ENCODE measurements at places on chromosomes 5 and 9.

GRCh38 chr9:118558026-118558425 lies 811.2 kb downstream of the BRINP1 start:
- no peak for DNase-seq

GRCh38 chr5:170632266-170632984 lies 128.6 kb downstream of the KCNIP1 start:
- peak; percentile 20 for DNase-seq

DNA sequence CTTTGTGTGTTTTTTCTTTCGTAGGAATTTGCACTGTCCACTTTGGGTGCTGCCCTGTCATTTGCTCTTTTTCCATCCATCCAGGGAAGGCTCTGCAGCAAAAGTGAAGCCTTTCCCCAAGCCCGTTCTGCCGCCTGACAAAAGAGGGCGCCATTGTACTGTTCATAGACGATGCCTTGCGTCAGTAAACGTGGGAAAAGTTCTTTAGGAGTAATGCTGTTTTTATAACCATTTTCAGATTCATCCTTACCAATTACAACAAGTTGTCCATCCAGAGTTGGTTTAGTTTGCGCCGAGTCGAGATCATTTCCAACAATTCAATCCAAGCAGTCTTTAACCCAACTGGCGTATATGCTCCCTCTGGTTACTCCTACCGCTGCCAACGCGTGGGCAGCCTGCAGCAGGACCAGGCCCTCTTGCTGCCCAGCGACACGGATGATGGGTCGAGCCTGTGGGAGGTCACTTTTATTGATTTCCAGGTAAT lies 34.3 kb upstream of the RPS23 start:
- DNase-seq, result peak; percentile 67

GRCh38 chr9:126327714-126328185 lies 1.1 kb downstream of the MVB12B start:
- no peak for DNase-seq

DNA sequence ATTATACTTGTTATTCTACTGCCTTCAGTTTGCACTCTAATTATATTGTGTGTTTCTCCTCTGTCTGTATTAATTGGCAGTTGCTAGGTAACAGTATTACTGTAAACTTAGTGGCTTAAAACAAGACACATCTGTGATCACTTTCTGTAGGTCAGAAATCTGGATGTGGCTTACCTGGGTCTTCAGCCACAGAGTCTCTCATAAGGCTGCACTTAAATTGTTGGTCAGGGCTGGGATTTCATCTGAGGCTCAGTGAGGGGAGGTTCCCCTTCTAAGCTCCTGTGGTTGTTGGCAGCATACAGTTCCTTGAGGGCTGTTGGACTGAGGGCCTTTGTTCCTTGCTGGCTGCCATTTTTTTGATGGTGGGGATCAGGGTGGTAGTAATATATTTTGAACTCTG lies 68.8 kb downstream of the SLC44A1 start:
- DNase-seq, result no peak

DNA sequence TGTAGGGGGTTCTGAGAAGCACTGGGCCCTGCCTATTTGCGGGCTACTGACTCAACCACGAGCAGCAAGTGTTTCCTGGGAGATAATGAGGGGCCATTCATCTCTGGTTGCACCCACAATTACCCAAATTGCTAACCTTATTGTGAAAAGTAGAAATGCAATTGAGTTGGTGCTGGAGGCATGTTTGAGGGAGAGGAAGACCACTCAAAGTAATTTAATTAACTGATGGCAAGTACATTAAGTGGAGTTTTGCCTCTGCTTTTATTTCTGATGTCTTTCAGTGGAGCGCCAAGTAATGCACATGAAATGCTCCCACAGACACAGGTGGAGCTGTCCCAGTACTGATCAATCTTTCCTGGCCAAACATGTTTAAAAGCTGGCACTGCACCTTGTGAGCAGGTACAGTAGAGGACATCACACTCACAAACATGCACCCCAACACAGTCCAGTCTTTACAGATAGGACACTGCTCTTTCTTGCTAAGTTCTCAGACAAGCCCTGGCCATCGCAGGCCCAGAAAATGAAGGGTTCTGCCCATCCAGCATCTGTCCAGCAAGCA lies 195.4 kb downstream of the HSPA4 start:
- DNase-seq, result no peak

GRCh38 chr9:94780516-94780950 lies 54.0 kb downstream of the AOPEP start:
- DNase-seq, result no peak

DNA sequence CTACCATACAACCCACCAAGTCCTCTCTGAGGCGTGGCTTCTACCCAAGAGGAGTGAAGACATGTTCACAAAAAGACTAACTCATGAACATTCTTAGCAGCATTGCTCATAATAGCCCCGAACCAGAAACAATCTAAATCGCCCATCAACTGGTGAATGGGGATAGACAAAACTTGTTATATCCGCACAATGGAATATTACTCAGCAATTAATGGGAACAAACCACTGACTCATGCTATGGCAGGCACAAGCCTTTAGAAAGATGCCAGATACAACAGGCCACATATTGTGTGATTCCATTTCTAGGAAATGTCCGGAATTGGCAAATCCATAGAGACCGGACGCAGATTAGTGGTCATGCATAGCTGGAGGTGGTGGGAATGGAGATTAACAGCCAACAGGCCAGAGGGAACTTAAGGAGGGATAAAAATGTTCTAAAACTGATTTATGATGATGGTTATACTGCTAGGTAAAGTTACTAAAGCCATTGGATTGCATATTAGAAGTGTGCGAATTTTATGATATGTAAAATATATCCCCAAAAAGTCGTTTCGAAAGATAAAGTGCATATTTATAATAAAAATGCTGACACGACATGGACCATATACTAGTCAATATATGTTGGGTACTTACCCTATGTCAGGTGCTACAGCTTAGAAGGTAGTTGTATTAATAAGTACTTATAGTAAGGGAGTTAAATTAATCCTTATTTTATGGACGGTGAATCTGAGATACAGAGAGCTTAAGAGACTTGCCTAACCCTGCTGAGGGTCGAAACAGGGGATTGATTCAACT lies 55.4 kb downstream of the LHX2 start:
- DNase-seq, result no peak

DNA sequence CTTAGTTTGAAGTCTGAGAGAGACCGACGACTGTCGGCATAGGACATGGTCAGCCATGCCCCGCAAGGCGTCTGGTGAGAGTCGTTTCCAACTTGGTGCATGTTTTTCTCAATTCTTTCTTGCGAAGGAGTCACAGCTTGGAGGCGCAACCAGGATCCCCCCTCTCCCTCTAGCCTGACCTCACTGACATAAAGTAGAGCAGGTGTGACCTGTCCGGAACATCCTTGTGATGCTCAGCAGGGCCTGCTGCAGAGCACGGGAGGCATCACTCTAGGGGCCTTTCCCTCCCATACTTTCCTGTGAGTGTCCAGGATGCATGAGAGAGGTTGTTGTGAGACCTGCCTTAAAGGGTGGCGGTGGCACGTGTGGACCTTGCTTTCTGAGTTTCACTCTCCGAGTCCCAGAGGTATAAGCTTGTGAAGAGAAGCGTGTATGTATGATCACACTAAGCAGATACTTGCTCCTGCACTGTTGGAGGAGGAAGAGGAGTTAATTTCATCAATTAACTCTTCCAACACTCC lies 5.0 kb downstream of the TENT4A start:
- DNase-seq, result no peak

- peak; percentile 45 for DNase-seq
Observed at GRCh38 chr9:112074250-112075008, 100.7 kb downstream of the SUSD1 start.

DNA sequence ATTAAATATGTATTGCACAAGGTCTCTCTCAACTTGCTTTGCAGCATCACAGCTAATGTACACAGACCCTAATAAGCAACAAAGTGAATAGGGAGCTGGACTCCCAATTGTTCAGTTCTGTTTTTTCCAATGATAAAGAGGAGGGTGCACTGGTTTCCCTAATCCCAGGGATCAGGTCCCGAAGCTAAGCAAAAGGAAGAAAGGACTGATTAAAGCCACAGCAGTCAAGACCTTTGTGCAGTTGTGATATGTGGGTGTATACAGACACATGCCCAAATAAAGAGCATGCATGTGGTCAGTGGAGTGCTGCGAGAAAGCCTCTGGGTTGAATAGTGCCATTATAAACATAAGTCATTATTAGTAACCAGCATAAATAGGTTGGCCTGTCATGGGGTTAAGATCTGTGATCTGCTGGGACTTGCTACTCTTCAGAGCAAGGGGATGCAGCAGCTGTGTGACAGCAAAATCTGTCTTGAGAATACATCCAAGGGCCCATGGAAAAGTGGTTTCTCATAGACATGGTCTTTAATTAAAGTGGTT lies 1863.1 kb upstream of the WWC1 start:
- DNase-seq, result no peak

GRCh38 chr9:89079391-89079790 lies 88.1 kb downstream of the S1PR3 start:
- no peak for DNase-seq

GRCh38 chr5:89255845-89256463 lies 373.0 kb upstream of the MEF2C start:
- peak; percentile 4 for DNase-seq

DNA sequence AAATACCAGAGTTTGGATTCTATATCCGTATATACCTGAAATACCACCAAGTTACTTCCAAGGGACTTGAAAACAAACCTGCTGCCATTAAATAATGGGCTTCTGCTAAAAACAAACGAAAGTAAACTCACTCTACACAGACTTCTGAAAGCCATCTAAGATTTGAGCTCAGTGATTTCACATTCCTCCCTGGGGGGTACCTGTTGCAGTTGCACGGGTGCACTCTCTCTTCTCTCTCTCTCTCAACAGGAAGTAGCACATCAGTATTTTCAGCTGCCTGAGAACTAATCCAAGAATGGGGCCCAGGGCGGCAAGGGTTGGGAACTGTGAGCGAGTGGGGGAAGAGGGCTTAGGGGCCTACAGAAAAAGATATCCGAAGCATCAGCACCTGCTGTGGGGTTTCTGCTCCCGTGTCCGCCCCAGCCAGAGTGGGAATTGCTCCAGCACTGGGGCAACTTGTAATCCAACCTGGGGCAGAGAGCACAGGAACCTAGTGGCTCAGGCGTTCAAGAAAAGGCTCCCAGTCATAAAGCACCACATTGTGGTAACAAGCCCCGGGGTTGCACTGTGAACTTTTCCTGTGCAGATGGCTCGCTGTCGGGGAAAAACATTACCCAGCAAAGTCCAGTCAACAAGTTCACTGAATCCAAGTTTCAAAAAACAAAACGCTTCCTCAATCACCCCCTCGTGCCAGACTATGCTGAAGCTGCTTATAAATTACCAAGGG lies 99.8 kb downstream of the EFNA5 start:
- DNase-seq, result no peak

- DNase-seq, result peak; percentile 54
Observed at GRCh38 chr5:73327908-73328455, 120.6 kb downstream of the FOXD1 start.
